ENCODE measurements at places on chromosomes 13 and 19. TPM values are rescaled to one million over a fixed set of nuclear protein-coding genes. Genes with fewer than 3 reads are reported as not detected.

AMER2 gene
- polyA plus RNA-seq, result 0.03 TPM

DNA sequence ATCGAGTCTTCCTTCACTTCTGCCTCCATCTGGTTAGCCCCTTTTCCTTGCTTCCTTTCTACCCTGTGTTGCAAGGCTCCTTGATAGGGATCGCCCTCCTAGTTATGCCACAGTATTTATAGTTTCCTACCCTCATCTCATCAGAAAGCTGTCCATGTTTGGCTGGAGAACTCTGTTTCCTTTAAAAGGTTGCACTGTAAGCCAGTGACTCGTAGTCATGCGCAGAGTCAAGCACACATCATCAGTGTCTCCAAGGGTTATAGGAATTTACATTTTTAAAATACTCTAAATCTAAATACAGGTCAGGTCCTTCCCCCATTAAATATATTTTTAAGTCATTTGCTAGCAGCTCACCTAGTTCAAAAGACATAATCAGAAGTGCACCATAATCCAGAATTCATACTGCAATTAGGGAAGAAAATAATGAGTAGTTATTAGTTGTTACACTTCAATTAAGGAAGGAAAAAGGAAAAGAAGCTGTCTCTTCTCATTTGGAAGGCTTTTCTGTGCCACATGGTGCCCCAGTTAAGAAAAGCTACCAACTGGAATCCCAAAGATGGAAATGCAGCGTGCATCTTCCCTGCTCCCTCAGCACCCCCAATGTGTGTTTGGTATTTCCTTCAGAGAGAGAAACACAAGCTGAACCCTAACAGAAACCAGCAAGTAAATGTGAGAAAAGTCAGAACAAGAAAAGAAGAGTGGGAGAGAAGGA lies 81.0 kb downstream of the GPR12 start:
- DNase-seq, result no peak

- no peak for DNase-seq
Observed at GRCh38 chr13:68666774-68667397, 1436.8 kb upstream of the PCDH9 start.

ZNF160 gene
- polyA plus RNA-seq, result 19.4 TPM

TEX26 gene
- polyA plus RNA-seq, result not detected

ZNF492 gene
- polyA plus RNA-seq, result 0.56 TPM

DNA sequence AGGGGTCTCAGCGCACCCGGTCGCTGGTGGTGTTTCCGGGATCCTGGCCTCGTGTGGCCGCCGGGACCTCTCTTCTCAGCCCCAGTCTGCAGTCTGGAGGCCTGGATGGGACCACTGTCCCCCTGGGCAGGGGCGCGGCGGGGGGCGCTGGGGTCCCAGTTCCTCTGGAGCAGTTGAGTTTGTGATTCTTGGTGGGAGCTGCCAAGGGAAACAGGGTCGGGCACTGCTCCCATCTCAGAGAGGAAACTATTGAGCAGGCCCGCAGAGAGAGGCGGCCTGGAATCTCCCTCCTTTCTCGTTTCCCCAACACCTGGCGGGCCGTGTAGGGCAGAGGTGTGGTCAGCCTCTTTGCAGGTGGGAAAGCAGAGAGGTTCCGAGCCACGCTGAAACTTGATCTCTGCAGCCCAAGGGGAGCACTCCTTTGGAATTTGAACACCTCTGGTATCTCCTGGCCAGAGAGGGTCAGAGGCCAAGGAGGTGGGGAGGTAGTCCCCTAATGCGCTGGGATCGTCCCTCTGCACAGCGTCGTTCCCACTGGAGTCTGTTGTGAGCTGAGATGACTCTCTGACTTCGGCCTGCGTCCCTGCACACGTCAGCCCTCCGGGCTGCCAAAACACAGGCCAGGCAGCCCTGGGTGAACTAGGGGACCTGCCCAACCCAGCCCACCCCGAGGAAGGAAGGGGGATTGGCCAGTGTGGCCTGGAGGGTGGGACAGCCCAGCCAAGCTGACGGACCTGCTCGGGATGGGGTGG lies 741 bp downstream of the PLEKHF1 start:
- no peak for DNase-seq

DNA sequence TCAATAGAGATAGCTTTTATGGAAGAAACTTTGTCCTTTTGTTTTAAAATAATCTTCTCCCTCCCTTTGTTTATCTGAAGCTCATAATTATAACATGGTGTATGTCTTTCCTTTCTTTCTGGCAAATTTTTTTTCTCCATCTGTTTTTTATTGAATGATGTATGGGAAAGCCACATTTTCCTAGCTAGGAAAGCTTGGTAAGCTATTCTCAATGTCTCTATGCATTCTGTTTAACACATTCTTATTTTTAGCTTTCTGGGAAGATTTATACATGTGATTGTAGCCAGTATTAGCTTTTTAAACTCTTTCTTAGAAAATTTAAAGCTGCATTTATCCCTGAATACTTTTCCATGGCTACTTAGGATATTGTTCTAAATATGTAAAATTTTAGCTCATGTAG lies 124.9 kb upstream of the CSNK1A1L start:
- no peak for DNase-seq

NOP53 gene
- polyA plus RNA-seq, result 501 TPM

GRCh38 chr19:19405971-19406877 lies 749 bp downstream of the GATAD2A start:
- DNase-seq, result no peak

DNA sequence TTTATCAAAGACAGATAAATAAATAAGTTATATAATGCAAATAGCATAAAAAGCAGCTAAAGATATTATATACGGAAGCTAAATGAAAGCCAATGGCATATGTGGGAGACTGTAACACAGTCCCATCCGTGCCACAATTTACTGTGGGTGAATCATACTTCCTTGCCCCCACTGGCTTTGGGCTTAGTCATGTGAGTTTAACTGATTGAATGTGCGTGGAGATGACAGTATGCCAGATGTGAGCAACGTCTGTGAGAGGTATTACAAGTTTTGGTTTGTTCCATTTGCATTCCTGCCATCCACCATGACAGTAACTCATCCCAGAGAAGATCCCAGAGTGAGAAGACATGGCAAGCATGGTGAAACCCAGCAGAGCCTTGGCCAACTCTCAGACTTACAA lies 340.0 kb downstream of the SUCLA2 start:
- no peak for DNase-seq

DNA sequence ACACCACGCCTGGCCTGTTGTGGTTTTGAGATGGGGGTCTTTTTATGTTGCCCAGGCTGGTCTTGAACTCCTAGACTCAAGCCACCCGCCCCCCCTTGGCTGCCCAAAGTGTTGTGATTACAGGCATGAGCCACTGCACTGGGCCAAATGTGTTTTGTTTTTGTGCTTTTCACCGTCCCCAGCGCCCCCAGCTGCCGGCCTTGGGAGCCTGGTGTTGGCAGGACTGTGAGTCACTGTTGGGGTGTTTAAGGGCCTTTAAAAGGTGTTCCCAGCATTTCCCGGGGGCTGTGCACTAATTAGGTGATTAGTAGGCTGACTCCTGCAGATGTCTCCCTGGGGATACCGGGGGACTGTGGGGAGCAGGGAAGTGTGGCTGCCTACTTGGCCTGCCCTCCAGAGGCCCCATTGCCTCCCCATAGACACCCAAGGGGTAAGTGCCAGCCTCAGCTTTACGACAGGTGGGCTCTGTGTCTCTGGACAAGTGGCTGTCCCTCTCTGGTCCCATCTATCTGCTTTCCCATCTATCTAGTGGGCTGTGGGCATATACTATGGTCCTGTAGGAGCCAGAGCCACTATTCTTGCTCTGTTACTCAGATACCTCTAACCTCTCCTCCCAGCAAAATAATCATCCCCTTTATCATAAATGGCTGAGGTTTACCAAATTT lies 11.8 kb upstream of the TLE5 start:
- DNase-seq, result no peak

DNA sequence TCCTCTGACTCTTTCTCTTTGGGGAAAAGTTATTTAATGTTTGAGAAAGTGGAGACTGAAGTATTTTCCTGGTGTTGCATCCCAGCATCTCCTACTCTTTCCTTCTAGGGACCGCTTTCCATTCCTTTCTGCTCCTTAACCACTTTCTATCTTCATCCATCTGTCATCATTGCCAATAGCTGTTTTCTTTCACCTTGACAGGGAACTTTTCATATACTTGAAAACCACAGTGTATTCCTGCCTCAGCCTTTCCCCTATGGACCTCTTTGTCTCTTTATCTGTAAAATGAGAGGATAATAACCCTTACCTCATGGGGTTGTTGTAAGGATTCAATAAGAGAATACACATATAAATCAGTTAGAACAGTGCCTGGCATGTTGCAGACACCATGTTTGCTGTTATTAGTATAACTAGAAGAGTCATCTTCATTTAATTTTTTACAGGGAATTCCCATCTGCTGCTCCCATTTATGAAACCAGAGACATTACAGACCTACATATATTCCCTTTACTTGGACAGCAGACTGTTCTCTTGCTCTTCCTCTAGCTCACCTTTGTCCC lies 31.8 kb downstream of the LCP1 start:
- no peak for DNase-seq

GRCh38 chr19:49061445-49061844 lies 3.2 kb downstream of the NTF4 start:
- no peak for DNase-seq

- DNase-seq, result no peak
Observed at GRCh38 chr13:26011996-26012821, 39.6 kb downstream of the SHISA2 start.

GRCh38 chr19:36013280-36014011 lies 567 bp downstream of the ALKBH6 start:
- no peak for DNase-seq

- DNase-seq, result no peak
Observed at GRCh38 chr13:48625413-48626076, 28.2 kb upstream of the CYSLTR2 start.

NUP58 gene
- 40.8 TPM for polyA plus RNA-seq

GRCh38 chr13:30806784-30807183 lies 71.4 kb downstream of the ALOX5AP start:
- DNase-seq, result no peak

ZNF99 gene
- 0.24 TPM for polyA plus RNA-seq

- no peak for DNase-seq
Observed at GRCh38 chr13:97567510-97568243, 133.7 kb downstream of the RAP2A start.

CBARP gene
- polyA plus RNA-seq, result 1.3 TPM

DNA sequence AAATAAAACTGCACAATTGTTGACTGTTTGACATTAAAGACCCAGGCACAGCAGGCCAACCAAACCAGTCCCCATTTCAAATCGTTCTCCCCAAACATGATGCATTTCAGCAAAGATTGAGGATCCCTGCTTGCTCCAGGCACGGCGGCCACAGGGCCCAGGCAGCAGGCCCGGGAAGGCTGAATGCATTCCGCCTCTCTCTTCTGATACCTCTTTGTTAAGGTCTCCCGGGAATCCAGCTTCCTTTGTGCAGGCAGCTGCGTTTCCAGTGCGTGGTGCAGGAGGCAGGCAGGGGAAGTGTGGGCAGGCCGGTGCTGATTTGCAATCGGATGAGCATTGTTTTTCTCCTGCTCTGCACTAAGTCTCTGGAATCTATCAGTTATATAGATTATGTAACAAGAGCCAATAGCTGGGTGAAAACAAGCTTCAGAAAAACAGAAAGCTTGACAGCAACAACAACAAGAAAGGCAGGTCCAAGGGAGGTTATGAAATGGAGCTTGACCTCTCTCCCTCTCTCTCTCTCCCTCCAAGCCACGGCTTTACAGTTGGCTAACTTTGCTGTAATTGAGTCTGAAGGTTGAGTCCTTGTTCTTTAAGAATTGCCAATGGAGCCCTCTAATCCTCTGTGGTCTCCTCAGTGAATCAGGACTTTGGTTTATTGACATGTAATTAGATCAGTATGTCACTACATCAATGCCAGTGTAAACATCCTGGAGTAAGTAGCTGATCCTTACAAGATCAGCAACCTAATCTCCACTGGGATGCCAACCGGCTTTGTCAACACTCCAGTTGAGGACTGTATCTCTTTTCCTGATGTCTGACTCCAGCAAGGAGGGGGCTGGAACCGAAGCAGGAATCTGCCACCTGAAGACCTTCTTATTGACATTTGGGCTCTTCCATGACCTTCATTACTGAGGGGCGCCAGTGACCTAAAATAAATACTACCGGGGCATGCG lies 338.0 kb downstream of the TEX29 start:
- no peak for DNase-seq

DNA sequence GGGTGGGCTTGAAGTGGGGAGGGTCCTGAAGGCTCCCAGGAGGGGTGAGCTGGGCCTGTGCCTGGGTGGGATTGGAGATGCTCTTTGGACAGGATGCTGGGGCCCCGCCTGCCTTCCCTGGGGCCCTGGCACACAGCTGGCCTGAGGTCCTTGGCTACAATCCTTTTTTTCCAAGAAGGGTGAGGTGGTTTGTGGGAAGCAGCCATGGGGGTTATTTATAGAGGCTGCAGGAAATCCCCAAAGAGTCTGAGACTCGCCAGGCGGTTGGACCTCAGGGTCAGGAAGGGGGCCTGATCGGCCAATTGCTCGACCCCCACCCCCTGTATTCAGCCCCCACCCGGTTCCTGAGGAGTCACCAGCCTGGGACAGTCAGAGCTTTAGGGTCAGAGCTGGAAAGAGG lies 10.0 kb downstream of the GTPBP3 start:
- DNase-seq, result no peak

IQCN gene
- polyA plus RNA-seq, result 3.4 TPM

- no peak for DNase-seq
Observed at GRCh38 chr13:104976986-104977385, 1558.5 kb downstream of the EFNB2 start.

- DNase-seq, result no peak
Observed at GRCh38 chr13:92313382-92313781, 913.2 kb upstream of the GPC6 start.

C19orf33 gene
- not detected for polyA plus RNA-seq

IFI30 gene
- 0.11 TPM for polyA plus RNA-seq

- no peak for DNase-seq
Observed at GRCh38 chr13:94412870-94413597, 66.4 kb downstream of the DCT start.
